ENCODE measurements at places on chromosomes 13 and 19.

GRCh38 chr19:4930664-4931063 is 21.4 kb downstream of the UHRF1 start:
- DNase-seq: no peak

DNA sequence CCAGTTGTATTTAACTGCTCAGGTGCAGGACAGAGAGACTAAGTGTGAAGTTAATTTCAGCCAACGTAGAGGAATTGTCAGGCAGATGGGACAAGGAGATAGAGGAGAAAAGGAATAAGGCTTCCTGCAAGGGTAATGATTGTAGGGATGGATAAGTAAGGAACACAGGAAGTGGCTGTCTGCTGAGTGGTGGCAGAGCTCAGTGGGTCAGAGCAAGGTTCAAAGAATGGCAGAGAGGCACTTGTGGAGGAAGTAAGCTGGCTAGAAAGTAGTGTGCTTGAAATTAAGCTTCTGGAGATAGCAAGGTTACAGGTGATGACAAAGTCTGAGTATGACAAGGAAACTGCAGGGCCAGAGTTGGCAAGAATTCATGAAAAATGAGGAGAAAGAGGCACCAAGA is 47.9 kb downstream of the USPL1 start:
- DNase-seq: no peak

GRCh38 chr19:15283141-15283883 is 49.0 kb downstream of the BRD4 start:
- no peak for DNase-seq

DNA sequence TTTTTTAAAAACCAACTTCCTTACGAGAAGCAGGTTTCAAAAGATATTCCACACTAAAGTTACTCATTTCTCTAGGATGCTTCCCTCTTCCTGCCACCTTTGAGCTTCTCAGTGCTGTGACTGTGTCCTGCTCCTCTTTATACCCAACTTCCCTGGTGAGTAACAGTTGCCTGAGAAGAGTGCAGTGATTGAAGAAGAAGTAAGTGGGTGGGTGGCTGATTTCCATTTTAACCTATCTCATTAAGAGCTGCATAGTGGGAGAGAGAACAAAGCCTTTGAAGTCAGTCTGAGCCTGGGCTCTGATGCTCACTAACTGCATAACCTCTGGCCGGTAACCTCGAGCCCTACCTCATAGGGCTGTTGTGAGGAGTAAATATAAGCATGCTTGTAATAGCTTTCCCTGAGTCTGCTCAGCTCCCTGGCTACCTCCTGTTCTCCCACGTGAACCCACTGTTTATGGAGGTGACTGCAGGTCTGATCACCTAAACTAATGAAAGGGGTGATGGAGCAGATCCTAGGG is 977.3 kb downstream of the UQCRFS1 start:
- DNase-seq: no peak

- no peak for DNase-seq
Measured at GRCh38 chr13:36294096-36294495, 3.5 kb downstream of the CCDC169 start.

DNA sequence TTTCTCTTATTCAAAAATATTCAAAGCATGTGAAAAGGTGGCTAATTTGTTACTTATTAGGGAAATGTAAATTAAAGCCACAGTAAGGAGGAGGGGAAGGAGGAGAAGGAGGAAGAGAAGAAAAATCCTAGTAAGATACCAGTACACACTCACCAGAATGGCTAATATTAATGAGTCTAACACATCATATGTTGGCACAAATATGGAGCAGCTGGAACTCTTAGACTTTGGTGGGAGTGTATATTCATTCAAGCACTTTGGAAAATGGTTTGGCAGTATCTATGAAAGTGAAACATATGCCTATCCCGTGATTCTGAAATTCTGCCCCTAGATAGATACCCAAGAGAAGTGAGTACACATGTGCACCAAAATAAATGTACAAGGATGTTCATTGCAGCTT is 38.1 kb upstream of the RGCC start:
- DNase-seq: no peak

- DNase-seq: no peak
Measured at GRCh38 chr19:19137556-19138108, 646 bp downstream of the TMEM161A start.

GRCh38 chr19:19181488-19181998 is 10.4 kb downstream of the BORCS8 start:
- no peak for DNase-seq

- DNase-seq: no peak
Measured at GRCh38 chr19:38172001-38172400, 52.0 kb downstream of the DPF1 start.

GRCh38 chr19:16198370-16198651 is 600 bp downstream of the AP1M1 start:
- no peak for DNase-seq

GRCh38 chr19:47435196-47435595 is 15.9 kb upstream of the MEIS3 start:
- no peak for DNase-seq

- no peak for DNase-seq
Measured at GRCh38 chr13:83272652-83273240, 609.5 kb downstream of the SLITRK1 start.

DNA sequence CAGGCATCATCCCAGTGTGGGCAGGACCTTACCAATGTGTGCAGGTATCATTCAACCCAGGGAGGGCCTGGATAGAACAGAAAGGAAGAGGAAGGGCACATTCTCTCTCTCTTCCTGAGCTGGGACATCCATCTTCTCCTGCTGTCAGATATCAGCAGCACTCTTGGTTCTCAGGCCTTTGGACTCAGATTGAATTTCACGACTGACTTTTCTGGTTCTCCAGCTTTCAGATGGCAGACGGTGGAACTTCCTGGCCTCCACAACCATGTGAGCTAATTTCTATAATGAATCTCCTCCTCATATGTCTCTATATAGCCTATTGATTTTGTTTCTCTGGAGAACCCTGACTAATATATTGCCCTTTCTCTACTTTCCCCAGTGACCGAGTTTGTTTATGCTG is 77.3 kb downstream of the OLFM4 start:
- no peak for DNase-seq

GRCh38 chr13:50323440-50324065 is 308.3 kb downstream of the KCNRG start:
- DNase-seq: no peak

DNA sequence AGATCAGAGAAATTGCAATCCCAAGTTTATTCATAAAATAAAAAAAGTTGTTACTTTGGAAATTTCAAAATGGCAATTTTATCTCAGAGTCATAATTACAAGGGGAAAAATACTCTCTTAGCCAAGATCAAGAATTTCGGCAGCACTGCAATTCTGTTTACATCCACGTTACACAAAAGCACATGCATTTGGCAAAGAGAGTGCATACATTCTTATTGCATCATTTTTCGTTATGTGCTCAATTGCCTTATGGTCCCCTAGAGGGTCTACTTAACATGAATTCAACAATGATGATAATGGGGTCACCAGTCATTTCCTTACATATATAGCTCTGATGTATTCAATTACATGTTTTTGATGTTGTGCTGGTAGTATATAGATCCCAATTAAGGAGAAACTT is 498.0 kb downstream of the DIAPH3 start:
- DNase-seq: no peak

GRCh38 chr19:49326165-49326704 is 1.2 kb upstream of the SLC6A16 start:
- no peak for DNase-seq

DNA sequence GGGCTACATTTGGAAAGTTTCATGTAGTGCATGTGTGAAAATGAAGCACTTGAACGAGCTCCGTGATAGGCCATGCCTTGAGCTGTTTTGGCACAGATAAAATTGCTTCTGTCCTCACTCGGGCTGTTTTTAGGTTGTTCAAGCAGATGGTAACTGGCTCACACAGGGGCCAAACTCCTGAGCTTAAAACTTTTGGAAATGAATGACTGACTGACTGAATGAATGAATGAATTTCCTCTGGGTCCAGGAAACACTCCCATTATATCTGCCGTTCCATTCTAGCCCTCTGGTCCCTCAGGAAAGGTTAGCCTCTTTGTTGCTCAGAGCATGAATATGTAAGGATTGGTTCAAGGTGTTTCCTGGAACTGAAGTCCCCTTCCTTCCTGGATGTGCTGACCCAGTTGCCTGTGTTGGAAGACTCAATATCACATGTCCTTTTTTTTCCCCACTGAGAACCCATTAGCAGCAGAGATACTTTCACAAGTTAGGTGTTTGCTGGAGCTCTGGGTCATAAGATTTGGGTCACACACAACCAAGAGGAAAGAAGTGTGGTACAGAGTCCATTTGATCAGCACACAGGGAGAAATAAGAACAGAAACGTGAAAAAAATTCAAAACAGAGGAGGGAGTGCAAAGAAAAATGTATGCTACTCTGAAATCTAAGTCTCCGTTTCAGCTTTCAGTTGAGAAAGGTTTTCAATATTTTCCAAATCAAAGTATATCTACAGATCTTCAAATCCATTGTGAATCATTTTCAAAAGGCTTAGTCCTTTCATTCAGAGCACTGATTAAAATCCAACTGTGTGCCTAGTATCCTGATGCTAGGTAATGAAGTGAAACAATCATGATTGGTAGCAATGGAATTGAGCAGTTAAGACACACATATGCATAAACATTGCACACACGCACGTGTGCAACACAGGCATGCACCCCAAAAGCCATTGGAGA is 18.9 kb downstream of the MBNL2 start:
- no peak for DNase-seq

DNA sequence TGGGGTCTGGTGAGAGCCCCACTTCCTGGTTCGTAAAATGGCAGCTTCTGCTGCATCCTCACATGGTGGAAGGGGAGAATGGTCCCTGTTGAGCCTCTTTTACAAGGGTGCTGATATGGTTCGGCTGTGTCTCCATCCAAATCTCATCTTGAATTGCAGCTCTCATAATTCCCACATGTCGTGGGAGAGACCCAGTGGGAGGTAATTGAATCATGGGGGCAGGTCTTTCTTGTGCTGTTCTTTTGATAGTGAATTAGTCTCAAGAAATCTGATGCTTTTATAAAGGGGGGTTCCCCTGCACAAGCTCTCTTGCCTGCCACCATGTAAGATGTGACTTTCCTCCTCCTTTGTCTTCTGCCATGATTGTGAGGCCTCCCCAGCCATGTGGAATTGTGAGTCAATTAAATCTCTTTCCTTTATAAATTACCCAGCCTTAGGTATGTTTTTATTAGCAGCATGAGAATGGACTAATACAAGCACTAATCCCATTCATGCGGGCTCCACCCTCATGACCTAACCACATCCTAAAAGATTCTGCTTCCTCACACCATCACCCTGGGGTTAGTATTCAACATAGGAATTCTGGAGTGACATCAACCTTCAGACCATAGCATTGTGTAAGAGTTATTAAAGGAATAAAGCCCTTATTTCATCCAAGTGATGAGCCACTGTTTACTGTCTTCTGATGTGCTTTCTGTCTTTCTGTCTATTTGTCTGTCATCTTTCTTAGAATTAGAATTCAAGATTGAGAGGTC is 159.0 kb upstream of the IRS2 start:
- no peak for DNase-seq

DNA sequence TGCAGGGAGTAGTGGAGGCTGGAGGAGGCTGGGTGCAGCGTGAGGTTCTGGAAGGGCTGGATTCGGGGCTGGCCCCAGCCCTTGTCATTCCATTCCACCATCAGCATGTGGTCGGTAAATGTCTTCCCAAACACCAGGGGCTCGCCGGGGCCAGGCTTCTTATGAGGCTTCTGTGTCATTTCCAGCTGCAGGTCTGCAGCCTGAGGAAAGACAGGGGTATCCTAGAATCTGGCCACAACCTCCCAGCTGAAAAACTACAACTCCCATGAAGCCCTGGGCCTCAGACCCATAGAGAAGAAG is 4.4 kb downstream of the BCAT2 start:
- DNase-seq: peak; percentile 64

DNA sequence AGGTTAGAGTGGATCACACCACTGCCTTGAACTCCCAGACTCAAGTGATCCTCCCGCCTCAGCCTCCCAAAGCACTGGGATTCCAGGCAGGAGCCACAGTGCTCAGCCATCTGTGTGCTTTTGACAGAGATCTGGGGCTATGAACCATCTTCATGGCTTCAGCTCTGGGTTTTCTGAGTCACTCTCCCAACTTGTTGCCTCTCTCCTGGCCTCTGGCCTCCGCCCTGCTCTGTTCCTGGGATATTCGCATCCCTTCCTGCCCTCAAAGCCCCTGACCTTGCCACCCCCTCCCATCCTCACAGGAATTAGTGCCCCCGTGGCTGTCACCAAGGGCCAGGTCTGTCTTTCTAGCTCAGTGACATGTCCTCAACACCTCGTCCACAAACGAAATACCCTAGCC is 5.7 kb upstream of the GMIP start:
- no peak for DNase-seq

- no peak for DNase-seq
Measured at GRCh38 chr19:56751078-56751489, 79.5 kb upstream of the ZNF835 start.

DNA sequence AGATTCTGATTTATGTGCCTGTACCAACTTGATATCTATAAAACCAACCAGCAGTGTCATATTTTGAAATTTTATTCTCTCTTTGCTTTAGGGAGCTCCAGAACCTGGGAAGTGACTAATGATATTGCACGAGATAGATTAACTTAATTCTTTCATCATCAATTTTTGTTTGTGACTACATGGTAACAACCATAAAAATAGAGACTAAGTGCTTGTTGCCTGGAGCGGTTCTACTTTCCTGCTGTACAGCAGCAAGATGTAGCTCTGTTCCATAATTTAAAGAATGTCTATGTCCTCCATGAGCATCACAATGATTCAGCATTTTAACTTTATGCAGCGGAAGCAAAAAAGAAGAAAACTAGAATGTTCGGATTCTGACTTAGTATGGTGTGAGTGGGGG is 275.6 kb downstream of the KLF5 start:
- no peak for DNase-seq

- no peak for DNase-seq
Measured at GRCh38 chr13:113764793-113765563, 6.0 kb downstream of the TMEM255B start.

- DNase-seq: no peak
Measured at GRCh38 chr13:40502236-40502635, 164.2 kb downstream of the FOXO1 start.

GRCh38 chr19:40659566-40659965 is 30.9 kb downstream of the NUMBL start:
- no peak for DNase-seq

- DNase-seq: no peak
Measured at GRCh38 chr19:55147545-55148251, 1.3 kb downstream of the TNNT1 start.

DNA sequence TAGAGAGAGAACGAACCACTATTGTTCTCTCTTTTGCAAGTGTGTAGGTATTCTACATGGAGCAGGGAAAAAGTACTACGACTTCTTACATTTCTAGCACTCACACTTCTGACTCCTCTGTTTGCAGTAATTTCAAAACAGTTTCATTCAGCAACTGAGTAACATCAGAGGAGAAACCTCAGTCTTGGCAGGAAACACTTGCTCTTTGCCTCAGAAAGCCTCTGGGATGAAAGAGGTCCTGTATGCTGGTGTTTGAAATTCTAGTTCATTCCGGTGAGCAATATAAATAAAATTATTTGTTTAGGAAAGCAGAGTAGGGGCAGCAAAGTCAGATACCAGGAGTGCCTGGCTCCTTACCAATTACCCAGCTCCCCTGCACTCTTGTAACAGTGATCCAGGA is 595.5 kb downstream of the TBC1D4 start:
- no peak for DNase-seq

- no peak for DNase-seq
Measured at GRCh38 chr13:46554951-46555350, 2.0 kb downstream of the LRCH1 start.

- no peak for DNase-seq
Measured at GRCh38 chr13:111527614-111528229, 207.3 kb downstream of the TEX29 start.
